Vagina (tissue), 2 donors: ENCODE measurements at places on chromosomes 7 and 10. TPM values are rescaled to one million over a fixed set of nuclear protein-coding genes. Genes with fewer than 3 reads are reported as not detected.

- DNase-seq, result no peak
Measured at GRCh38 chr7:105639667-105640493, 58.6 kb upstream of the EFCAB10 start.

DNA sequence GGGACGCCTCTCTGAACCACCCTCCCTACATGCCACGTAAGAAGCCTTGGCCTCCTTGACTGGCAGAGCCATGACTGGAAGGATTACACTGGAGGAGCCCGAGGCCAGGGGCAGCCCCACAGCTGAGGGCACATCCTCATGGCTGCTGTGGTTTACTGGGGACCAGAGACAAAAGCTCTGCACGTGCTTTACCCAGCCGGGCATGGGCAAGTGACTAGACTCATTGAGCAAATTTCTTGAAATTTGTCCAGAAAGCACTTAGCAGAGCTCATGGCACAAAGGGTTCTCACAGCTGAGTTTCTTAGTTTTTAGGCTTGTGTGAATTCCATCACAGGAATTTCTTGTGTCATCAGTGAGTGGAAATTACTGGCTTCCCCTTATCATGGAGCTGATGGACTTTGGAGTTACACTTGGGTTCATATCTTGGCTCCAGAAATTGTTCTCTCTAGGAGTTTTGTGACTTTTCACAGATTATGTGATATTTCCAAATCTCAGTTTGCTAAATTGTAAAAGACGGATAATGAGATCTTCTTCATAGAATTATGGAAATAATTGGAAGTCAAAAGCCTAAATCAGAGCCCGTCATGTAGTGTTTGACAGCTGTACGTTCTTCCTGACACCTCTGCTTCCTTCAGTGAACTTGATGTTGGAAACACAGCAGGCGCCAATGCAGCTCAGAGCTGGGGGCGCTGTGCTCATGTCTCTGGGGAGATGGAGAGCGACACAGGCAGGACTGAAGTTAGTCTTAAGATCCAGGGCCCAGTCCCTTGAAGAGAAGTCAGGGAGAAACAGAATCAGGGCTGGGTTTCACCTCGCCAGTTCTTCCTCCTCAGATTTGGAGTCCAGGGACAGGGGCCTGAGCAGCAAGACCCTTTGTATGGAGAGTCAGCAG, 47.7 kb upstream of the MGAM2 start:
- DNase-seq, result no peak

- no peak for DNase-seq
Measured at GRCh38 chr7:7563269-7563668, 3.4 kb upstream of the MIOS start.

Gene PLAC9
- 61.4 TPM for total RNA-seq

Gene THSD7A
- total RNA-seq, result 9.3 TPM
